Glutamatergic neuron (in vitro differentiated cells): ENCODE measurements at places on chromosomes 2 and 18. TPM values are rescaled to one million over a fixed set of nuclear protein-coding genes. Genes with fewer than 3 reads are reported as not detected.
A peak's percentile ranks its signal among the peaks of the same experiment; 100 is the strongest.

DNA sequence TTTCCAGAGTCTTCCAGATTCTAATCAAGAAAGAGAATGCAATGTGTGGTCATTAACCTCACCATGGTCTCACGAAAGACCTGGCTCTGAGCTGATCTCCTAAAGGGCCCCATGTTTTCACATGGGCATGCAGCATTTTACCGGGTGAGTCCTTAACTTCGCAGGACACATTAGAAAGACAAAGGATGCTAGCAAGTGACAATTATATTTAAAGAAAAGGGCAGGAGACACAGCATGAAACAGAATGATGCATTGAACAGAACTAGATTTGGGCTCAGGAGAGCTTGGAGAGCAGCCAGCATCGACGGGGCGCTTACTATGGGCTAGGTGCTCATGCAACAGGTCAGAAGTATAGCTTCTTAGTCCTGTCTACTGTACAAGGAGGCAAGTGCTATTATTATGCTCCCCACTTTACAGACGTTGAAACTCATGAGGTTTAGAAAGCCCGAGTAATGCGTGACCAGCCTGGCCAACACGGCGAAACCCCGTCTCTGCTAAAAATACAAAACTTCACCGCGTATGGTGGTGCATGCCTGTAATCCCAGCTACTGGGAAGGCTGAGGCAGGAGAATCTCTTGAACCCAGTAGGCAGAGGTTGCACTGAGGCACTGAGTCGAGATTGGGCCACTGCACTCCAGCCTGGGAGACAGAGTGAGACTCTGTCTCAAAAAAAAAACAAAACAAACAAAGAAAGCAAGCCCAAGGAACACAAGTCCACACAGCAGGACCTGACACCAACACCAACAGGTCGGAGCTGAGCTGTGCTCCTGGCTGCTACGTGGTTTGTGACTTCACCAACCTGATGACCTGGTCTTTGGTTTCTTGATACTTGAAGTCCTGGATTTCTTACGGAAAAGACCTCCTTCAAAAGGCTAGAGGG is 16.1 kb downstream of the MBP start:
- H3K27me3 ChIP-seq: peaks cover 3% of the 10 kb centered on the region
- DNase-seq: no peak
- no peak overlapping the region for H3K4me3 ChIP-seq
- H3K4me1 ChIP-seq: peaks cover 22% of the 10 kb centered on the region
- peaks cover 21% of the 10 kb centered on the region for H3K36me3 ChIP-seq

- no peaks in the 10 kb centered on the region for H3K4me1 ChIP-seq
- H3K27me3 ChIP-seq: peaks cover 3% of the 10 kb centered on the region
- no peak overlapping the region for H3K4me3 ChIP-seq
- H3K36me3 ChIP-seq: peaks cover under 1% of the 10 kb centered on the region
- no peak for DNase-seq
These were observed 383.1 kb downstream of the TSN start for GRCh38 chr2:122138561-122138960.

GRCh38 chr18:13306583-13306982 is 88.0 kb downstream of the LDLRAD4 start:
- no peaks in the 10 kb centered on the region for H3K4me1 ChIP-seq
- H3K27me3 ChIP-seq: no peaks in the 10 kb centered on the region
- no peak overlapping the region for H3K27ac ChIP-seq
- DNase-seq: no peak
- peaks cover 5% of the 10 kb centered on the region for H3K36me3 ChIP-seq
- H3K4me3 ChIP-seq: no peak overlapping the region

DNA sequence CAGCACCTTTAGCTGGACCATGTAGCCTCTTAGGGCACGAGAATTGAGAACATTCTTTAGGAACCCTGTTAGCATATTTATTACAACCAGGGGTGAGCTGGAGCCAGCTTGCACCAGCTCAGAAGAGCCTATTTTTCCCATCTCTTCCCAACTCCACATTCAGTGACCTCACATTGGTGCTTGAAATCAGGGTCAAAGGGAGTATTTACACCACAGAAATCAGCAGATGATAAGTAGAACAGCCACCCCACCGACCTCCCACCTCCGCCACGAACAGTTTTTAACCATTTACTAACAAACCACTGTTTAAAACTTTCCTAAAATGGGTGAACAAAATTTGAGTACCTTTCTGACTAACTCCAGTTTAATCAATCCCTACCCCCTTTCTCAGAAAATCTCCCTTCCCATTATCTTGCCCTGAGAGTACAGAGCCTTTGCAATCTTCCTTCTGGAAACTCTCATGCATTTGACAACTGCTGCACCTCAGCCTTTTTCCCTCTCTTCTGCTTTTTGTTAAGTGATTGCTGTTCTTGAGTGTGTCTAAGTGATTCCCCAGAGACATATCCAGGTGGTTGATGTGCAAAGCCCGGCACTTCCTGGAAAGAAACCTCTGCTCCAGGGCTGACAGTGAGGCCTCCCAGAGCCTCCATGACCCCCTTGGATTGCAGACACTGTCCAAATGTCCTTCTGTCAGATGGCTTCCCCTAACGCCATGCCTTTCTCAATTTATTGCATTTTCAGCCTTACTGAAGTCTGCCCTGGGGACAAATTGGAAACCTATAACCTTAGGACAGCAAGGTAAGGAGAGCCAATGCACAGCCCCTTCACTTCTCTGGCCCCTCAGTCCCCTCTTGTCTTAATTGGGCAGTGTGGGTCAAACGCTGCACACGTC is 389.5 kb upstream of the TNP1 start:
- no peaks in the 10 kb centered on the region for H3K36me3 ChIP-seq
- no peak overlapping the region for H3K27ac ChIP-seq
- peaks cover 2% of the 10 kb centered on the region for H3K4me1 ChIP-seq
- H3K4me3 ChIP-seq: no peak overlapping the region
- no peaks in the 10 kb centered on the region for H3K27me3 ChIP-seq

GRCh38 chr2:151260573-151261230 is 961 bp downstream of the RBM43 start:
- peak overlapping the region; percentile 4 for H3K27ac ChIP-seq
- no peaks in the 10 kb centered on the region for H3K36me3 ChIP-seq
- H3K4me1 ChIP-seq: peaks cover 3% of the 10 kb centered on the region
- no peaks in the 10 kb centered on the region for H3K27me3 ChIP-seq
- no peak for DNase-seq

GRCh38 chr18:33914399-33914798 is 310.3 kb downstream of the NOL4 start:
- no peak for DNase-seq
- no peaks in the 10 kb centered on the region for H3K27me3 ChIP-seq
- H3K4me3 ChIP-seq: no peak overlapping the region
- no peaks in the 10 kb centered on the region for H3K36me3 ChIP-seq
- no peaks in the 10 kb centered on the region for H3K4me1 ChIP-seq

DNA sequence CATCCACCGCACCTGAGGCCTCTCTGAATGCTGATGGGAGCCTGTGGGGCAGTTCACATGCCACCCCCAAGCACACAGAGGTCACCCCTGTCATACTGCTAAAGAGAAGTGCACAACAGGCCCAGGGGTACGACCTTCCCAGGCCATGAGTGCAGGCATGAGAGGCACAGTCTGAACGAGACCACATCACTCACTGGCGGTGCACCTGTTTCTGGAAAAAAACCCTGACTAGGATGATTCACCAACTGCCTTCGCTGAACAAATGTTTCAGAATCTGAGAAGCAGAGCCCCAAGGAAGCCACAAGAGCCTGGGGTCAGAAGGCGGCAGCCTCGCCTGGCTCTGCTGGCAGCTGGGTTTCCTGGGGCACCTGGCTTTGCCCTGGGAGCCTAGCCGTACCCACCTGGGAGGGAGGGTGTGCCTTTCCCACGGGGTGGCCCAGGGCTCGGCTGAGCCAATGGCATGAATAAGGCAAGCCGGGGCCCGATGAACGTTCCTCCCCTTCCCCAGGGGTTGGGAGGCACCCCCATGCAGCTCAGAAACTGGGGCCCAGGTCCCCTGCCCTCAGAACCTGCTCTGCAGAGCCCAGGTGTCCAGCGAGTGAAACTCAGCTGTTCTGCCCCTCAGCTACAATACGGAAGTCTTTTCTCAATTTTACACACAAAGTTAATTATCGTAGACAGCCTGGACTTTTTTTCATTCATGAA is 73.8 kb downstream of the HDAC4 start:
- DNase-seq: no peak
- H3K27me3 ChIP-seq: peaks cover 2% of the 10 kb centered on the region
- peak overlapping the region; percentile 44 for H3K27ac ChIP-seq
- H3K4me3 ChIP-seq: no peak overlapping the region
- no peaks in the 10 kb centered on the region for H3K36me3 ChIP-seq

- no peaks in the 10 kb centered on the region for H3K36me3 ChIP-seq
- peak overlapping the region; percentile 9 for H3K4me3 ChIP-seq
- no peak for DNase-seq
- peaks cover 34% of the 10 kb centered on the region for H3K4me1 ChIP-seq
- peaks cover 3% of the 10 kb centered on the region for H3K27me3 ChIP-seq
- no peak overlapping the region for H3K27ac ChIP-seq
These were observed 25.2 kb downstream of the SPRED2 start for GRCh38 chr2:65407240-65407639.

GRCh38 chr18:64132871-64133270 is 16.0 kb downstream of the LINC00305 start:
- H3K4me3 ChIP-seq: no peak overlapping the region
- H3K4me1 ChIP-seq: peaks cover 2% of the 10 kb centered on the region
- no peak for DNase-seq
- H3K27me3 ChIP-seq: no peaks in the 10 kb centered on the region

- no peak overlapping the region for H3K4me3 ChIP-seq
- peaks cover 5% of the 10 kb centered on the region for H3K36me3 ChIP-seq
- no peak overlapping the region for H3K27ac ChIP-seq
- H3K27me3 ChIP-seq: no peaks in the 10 kb centered on the region
- no peaks in the 10 kb centered on the region for H3K4me1 ChIP-seq
These were observed 25.1 kb upstream of the TMEM214 start for GRCh38 chr2:27007416-27008374.

GRCh38 chr18:76875390-76876325 is 53.3 kb downstream of the ZNF236 start:
- H3K27ac ChIP-seq: no peak overlapping the region
- H3K4me1 ChIP-seq: peaks cover 7% of the 10 kb centered on the region
- H3K36me3 ChIP-seq: no peaks in the 10 kb centered on the region
- peaks cover 3% of the 10 kb centered on the region for H3K27me3 ChIP-seq
- no peak overlapping the region for H3K4me3 ChIP-seq

DNA sequence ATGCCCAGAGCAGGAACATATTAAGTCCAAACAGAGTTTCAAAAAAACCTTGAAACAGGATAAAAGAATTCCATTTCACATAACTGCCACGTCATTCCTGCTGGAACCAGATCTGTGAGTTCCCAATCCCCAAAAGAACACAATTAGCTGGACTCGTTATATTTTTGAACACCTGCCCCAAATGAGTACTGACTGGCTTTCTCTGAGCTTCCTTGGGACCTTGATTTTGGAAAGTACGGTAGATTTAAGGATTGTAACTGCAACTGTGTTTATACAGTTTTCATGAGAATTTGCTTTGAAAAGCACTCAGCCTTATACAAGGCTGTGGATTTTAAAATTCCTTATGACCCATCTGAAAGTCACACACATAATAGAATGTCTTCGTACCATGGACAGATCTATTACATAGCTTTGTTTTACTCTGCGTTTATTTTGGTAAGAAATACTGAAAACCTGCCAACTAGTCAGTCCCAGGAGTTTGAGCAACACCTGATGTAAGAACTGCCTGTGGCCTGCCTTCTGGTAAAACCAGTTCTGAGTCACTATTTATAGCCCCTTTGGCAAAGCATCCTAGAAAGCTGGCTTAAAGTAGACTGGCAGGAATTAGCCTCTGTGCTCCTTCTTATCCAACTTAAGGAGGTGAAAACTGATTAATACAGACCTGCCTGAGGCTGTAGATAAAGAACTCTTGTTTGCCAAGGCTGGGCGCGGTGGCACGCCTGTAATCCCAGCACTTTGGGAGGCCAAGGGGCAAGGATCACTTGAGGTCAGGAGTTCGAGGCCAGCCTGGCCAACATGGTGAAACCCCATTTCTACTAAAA is 48.1 kb downstream of the MERTK start:
- no peak for DNase-seq
- no peak overlapping the region for H3K4me3 ChIP-seq
- no peaks in the 10 kb centered on the region for H3K27me3 ChIP-seq
- H3K36me3 ChIP-seq: no peaks in the 10 kb centered on the region
- peak overlapping the region; percentile 62 for H3K27ac ChIP-seq
- peaks cover 11% of the 10 kb centered on the region for H3K4me1 ChIP-seq

DNA sequence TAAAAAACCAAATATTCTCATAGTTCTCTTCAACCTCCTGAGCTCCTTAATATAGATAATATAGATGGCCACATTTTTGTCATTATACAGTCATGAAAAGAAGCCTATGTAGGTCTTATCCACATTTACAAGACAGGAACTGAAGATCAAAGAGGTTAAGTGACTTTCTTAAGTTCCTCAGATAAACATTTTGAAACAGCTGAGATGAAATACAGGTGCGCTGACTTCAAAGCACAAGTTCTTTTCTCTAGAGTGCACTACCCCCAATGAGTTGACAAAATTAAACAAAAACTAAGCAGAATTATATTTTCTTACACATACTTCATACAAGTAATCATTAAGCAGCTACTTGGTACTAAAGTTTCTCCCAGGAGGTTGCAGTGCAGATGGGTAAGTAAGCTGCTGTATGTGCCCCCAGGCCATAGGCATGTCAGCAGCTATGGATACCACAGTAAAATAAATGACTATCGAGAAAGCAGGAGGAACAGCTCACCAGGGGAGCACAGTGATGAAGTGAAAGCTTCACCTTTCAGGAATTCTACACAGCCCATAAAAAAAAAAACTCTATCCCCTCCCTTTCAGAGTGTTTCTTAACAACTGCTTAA is 199.8 kb downstream of the DPP10 start:
- peaks cover 6% of the 10 kb centered on the region for H3K4me1 ChIP-seq
- H3K36me3 ChIP-seq: no peaks in the 10 kb centered on the region
- H3K4me3 ChIP-seq: no peak overlapping the region

DNA sequence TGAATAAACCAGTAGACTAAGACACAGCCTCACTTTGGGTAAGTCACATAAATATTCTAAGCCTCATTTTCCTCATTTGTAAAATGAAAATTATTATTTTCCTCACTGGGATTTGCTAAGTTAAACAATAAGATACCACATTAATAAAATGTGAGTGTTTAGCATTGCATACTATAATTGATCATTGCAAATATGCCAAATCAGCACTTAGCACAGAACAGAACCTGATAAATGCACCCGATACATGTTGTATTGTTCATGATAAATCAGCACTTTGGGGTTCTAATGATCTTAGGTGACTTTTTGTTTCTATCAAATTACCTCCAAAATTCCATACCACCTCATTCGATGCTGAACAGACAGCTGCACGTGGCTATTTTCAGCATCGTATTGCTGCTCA is 50.2 kb upstream of the RAPGEF4 start:
- no peak overlapping the region for H3K27ac ChIP-seq
- no peaks in the 10 kb centered on the region for H3K4me1 ChIP-seq
- DNase-seq: no peak
- H3K36me3 ChIP-seq: peaks cover 16% of the 10 kb centered on the region
- peaks cover 2% of the 10 kb centered on the region for H3K27me3 ChIP-seq

CYRIA gene
- total RNA-seq: 19.3 TPM

RNU2-63P gene
- 8.2 TPM for total RNA-seq

NLRC4 gene
- total RNA-seq: not detected

DCC gene
- 5.6 TPM for total RNA-seq

PER2 gene
- total RNA-seq: 3.8 TPM

SNORC gene
- total RNA-seq: 2.4 TPM
